NCI-H345 (cell line): ENCODE measurements at places on chromosomes 2 and 18.

DNA sequence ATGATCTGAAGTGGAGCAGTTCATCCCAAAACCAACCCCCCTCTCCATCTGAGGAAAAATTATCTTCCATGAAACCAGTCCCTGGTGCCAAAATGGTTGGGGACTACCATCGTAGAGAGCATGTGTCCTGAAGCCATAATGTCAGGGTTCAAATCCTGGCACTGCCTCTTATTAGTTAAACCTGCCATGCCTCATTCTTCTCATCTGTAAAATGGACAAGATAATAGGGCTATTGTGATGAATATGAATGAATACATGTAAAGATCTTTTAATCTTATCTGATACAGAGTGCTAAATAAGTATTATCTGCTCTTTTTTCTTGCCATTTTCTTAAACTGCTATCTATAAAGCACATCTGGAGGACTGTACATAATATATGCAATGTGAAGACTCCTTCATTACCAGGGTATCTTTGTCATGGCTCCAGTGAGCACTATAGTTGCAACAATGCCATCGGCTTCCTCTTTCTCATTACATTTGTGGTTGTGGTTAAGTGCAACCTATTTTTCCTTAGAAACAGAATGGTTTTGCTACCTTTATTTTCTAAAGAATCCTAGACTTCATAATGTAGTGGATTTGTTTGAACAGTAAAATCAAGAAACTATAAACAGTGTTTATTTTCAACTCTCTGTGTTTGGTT is 27.0 kb downstream of the MFSD6 start:
- DNase-seq, result no peak

DNA sequence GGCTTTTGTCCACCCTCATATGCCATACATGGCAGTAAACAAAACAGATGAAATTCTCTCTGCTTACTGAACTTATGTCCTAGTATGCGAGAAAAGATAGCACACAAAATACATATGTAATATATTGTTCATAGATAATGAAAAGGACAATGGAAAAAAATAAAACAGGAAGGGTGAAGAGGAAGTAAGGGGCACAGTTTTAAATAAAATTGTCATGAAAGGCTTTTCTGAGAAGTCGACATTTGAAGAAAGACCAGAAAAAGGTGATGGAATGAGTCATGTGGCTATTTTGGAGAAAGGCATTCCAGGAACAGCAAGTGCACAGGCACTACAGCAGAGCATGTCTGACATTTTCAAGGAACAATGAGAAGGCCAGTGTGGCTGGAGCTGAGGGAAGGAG is 56.4 kb downstream of the KCNH7 start:
- no peak for DNase-seq

DNA sequence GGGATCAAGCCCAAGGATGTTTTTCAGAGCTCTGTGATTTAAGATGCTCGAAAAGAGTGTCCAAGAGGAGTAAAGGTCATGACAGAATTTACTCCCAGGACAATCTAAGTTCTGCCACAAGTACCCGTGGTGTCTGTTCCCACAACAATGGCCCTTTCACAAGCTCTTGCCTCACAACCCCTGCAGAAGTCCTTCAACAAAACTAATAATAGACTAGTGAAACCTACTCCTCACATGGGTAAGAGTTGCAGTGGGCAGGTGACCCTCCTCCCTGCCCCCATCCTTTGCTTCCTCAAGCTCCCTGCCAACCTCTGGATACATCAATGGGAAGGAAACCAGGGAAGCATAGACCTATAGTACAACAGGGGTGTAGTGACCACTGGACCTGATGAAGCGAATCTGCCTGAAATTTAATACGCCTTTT is 34.9 kb downstream of the PTCD3 start:
- no peak for DNase-seq

- no peak for DNase-seq
Measured at GRCh38 chr18:32389191-32389590, 81.5 kb downstream of the GAREM1 start.

DNA sequence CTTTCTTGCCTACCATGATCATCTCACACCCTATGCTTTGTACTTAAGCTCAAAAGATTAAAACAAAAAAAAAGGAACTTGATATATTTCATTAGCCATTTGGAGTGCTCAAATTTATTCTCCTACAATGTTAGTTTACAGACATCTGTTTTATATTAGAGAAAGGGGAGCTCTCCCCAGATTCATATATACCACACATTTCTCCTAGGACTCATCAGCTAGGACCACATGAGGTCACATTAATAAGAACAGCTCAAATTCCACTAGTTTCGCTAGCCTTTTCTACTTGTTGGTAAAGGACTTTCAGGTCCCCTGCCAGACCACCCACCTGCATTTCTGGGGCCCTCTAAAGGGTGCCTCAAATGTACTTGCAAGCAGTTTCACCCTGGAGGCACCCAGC is 151.2 kb upstream of the MMADHC start:
- no peak for DNase-seq

DNA sequence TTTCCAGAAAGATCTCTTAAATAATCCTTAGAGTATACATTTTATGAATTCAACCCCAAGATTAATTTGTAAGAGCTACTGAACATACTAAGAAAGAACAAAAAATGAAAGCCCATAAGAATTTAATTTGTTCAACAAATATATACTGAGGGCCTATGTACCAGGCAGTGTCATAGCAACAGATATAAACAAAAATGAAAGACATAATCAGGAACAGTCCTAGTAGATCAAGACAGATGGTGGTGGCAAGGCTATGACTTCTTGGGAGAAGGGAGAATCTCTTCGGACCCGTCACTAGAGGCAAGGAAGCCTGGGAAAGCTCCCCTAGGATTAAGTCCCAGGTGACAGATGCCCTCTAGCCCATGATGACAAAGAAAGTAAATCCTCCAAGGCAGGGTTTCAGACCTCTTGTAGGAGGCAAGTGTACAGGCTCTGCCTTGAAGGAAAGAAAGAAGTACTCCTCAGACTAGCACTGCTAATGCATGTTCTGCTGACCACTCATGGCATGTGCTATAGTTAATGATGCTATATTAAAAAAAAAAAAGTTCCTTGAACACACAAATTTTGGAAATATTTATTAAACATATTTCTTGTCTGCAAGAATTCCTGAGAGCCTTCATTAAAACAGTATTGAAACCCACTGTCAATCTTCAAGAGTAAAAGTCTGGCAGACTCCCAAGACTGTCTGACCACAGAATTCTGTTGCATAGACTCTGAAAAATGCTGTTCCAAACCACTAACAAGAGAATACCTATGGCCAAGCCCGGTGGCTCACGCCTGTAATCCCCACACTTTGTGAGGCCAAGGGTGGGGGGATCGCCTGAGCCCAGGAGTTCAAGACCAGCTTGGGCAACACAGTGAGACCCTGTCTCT is 31.5 kb downstream of the NOL10 start:
- no peak for DNase-seq

DNA sequence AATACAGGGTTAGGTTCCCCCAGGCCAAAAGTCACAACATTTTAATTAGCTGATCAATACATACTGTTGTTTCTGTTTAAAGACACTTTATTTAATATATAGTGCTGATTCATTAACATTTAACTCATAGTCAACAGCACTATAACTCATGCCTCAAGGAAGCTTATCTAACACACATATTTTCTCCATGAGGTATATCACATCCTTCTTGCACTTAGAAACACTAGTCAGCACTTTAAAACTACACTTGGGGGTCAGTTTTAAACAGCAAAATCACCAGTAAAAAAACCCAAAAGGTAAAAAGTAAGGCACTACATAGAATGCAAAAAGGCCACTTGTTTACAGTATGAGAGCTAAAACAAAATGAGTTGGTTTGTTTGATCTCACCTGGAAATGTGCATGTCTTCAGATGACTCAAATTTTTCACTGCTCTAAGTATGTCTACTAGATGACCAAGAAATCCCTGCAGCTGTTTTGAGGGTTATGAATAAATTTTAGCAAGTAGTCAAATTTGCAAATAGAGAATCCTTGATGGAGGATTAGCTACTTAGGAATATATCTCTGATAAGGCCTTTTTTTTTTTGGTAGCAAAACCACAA is 54.1 kb upstream of the EPB41L5 start:
- no peak for DNase-seq

GRCh38 chr2:45194596-45194995 is 185.3 kb upstream of the SIX2 start:
- peak; percentile 5 for DNase-seq

GRCh38 chr2:75790814-75791467 is 80.2 kb upstream of the GCFC2 start:
- DNase-seq, result no peak

DNA sequence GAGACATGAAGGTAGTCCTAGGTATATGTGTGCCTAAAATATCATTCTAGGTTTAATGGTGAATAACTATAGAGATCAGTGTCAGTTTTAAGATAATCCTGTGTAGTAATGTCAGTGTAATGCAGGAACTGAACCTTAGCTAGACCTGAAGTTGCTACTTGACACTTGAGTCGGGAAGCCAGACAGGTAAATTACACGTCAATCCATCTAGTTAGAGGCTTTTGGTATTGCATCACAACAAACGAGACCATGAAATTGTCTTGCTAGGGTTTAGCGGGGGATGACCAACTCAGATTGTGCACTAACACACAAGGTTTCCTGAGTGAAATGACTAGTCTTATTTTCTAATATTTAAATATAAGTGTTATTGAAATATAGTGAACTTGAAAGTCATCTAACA is 2.0 kb downstream of the YPEL5 start:
- no peak for DNase-seq

DNA sequence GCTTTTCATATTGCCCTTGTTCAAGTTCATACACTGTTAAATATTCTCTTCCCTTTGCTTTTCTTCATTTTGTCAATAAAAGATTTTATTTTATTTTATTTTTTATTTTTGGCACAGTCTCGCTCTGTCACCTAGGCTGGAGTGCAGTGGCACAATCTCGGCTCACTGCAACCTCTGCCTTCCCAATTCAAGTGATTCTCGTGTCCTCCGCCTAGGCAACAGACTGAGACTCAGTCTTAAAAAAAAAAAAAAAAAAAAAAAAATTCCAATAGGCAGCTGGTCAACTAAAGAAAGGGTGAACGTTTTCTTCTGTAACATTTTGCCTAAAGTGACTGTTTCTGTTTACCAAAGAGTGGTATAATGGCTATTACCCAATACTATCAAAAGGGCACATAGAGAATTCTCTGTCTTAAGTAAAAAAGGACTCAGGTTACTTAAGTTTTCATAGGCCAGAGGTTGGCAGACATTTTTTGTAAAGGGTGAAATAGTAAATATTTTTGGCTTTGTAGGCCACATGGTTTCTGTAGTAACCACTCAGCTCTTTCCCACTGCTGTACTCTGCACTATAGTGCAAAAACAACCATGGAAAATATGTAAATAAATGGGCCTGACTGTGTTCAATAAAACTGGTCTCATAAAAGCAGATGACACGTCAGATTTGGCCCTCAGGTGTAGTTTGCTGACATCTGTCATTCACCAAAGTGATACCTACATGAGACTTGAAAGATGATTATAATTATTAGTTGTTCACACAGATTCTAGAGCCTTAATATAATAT is 113.4 kb downstream of the MIB1 start:
- DNase-seq, result no peak
